ENCODE measurements at places on chromosomes 13 and 19. TPM values are rescaled to one million over a fixed set of nuclear protein-coding genes. Genes with fewer than 3 reads are reported as not detected.

MIA gene
- total RNA-seq = not detected

TPTE2 gene
- total RNA-seq = 0.14 TPM

RPS19 gene
- total RNA-seq = 3,668 TPM

SLC25A23 gene
- 10.5 TPM for total RNA-seq

CEACAM4 gene
- total RNA-seq = 0.84 TPM

NEK5 gene
- not detected for total RNA-seq

GRCh38 chr13:42571895-42572294 lies 2.1 kb upstream of the TNFSF11 start:
- DNase-seq = no peak

DNA sequence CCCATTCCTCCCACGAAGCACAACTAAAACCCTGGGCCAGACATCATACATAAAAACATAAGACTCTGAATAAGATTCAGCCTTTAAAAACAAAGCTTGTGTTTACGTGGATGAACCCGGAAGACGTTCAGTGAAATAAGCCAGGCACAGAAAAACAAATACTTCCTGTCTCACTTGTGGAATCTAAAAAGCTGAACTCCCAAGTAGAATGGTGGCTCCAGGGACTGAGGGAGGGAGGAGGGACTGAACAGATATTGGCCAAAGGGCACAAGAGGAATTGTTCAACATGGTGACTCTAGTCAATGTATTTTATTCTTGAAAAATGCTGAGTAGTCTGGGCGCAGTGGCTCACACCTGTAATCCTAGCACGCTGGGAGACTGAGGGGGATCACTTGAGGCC lies 35.7 kb upstream of the TPM4 start:
- no peak for DNase-seq

- no peak for DNase-seq
Measured at GRCh38 chr19:6236310-6237291, 43.2 kb downstream of the MLLT1 start.

- DNase-seq = peak; percentile 88
Measured at GRCh38 chr19:19627621-19628500, at the start of gene LPAR2. LPAR2 (minus strand) TSS chr19:19628220; CDS start chr19:19627275, 945 bp downstream.

- DNase-seq = no peak
Measured at GRCh38 chr13:31011193-31011860, 78.9 kb downstream of the TEX26 start.

DNA sequence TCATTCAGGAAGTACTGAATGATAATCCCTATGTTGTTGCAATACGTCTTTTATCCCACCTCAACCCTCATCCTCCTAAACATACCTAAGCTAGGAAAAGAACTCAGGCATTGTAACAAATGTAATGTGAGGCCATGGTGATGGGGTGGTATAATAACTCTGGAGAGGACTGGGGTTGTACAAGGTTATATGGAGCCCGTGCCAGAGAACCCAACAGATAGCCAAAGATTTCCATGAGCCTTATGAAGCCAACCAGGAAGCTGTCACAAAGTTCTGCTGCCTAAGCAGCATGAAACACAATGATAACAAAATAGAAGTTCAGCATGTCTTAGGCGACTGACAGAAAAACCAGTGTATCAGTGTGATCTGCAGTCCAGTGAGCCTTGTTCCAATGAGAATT lies 394.1 kb upstream of the NBEA start:
- DNase-seq = no peak

GRCh38 chr13:23392925-23393645 lies 40.4 kb downstream of the SACS start:
- DNase-seq = no peak

DNA sequence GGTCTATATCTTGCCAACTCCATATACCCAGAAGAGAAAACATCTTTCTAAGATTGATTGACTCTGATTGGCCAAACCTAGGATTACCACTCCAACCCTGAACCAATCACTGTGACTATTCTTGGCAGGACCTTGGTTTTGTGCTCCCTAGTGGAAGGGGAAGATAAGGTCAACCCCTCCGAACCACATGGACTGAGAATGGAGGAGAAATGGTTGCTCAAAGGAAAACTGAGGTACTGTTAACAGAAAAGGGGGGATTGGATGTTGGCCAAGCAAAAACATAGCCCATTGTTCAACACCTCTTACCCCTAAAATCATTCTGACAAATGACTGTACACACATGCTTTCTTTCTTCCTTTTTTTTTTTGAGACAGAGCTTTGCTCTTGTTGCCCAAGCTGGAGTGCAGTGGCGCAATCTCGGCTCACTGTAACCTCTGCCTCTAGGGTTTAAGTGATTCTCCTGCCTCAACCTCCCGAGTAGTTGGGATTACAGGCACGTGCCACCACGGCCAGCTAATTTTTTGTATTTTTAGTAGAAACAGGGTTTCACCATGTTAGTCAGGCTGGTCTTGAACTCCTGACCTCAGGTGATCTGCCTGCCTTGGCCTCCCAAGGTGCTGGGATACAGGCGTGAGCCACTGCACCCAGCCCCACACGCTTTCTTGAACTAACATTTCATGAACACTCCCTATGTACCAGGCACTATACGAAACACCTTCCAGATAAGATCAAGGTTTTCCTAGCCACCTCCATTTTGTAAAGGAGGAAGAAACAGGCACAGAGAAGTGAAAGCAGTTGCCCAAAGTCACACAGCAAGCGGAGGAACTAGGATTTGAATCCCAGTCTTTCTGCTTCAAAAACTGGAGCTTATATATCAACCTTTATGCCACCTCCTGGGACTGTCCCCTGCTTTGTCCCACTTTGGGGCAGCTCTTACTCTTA lies 6.5 kb downstream of the MEIOSIN start:
- no peak for DNase-seq

DNA sequence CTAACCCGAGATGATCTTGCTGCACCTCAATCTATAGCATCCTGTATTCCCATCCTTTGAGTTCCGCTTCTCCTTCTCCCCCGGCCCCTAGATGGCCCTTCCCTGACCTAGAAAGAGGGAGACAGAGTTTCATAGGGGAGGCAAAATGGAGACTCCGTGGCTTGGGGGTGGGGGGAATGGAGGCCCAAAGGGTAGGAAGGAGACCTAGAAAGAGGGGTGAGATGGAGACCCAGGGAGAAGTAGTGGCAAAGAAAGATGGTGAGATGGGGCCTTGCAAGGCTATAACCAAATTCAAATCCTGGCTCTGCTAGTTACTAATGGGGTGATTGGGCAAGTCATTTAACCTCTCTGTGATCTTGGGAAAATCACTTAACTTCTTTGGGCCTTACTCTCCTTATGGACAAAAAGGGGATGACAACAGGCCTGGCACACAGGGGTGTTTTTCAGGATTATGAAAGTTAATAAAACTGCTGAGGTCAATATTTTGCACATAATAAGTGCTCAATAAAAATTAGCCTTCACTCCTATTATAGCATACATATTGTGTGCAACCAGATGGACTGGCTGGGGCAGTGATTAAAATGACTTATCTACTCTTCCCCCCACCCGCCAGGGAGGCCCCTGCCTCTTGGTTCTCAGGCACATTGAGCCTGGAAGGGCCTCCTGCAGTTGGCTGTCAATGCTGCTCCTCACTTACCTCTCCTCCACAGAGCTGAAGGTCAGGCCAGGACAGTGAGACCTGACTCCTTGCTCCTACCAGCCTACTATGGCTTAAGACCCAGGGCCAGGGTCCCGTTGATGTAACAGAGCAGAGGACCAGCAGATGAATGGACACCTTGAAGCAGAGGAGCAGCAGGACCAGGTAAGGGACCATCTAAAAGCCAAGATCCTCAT lies 633 bp downstream of the SPHK2 start:
- DNase-seq = no peak

DNA sequence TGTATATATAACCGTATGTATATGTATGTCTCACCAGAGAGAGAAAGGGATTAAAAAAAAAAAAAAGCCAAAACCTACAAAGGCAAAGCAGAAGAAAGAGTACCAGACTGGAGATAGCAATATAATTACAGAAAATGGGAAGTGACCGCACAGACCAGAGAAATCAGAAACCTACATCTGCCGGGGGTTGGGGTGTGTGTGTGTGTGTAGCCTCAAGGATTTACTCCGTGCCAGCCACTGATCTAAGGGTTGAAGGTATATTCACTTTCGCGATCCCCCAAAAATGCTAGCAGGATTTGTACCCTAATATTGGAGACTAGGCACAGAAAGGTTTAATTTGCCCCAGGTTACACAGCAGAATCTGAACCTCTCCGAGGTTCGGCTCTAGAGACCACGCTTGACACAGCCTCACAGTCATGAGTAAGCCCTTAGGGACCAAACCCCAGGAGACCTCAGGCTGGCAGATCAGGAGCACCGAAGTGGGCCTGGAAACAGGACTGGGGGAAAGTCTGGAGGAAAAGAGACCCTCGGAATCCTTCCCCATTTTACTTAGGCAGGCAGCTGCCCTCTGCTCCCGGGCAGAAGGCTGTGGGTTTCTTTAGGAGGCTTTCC lies 14.8 kb downstream of the ARL11 start:
- peak; percentile 21 for DNase-seq

DNA sequence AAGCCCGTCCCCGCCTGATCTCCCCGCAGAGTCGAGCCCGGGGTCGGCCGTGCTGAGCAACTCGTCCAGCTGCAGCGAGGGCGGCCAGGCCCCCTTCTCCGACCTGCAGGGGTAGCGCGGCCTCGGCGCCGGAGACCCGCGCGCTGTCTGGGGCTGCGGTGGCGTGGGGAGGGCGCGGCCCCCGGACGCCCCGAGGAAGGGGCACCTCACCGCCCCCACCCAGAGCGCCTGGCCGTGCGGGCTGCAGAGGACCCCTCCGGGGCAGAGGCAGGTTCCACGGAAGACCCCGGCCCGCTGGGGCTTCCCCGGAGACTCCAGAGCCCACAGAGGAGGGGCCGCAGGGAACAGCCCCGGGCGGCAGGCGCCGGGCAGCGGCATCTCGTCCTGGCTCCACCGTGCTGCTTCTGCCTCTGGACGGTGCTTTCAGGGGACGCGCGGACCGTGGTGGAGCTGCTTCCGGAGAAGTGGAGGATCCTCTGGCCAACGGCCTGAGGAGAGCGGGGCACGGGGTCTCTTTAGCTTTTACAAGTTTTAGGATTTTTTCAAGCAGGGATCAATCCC lies 8.8 kb upstream of the F7 start:
- DNase-seq = no peak

- DNase-seq = no peak
Measured at GRCh38 chr13:98664924-98665637, 87.4 kb downstream of the SLC15A1 start.

DNA sequence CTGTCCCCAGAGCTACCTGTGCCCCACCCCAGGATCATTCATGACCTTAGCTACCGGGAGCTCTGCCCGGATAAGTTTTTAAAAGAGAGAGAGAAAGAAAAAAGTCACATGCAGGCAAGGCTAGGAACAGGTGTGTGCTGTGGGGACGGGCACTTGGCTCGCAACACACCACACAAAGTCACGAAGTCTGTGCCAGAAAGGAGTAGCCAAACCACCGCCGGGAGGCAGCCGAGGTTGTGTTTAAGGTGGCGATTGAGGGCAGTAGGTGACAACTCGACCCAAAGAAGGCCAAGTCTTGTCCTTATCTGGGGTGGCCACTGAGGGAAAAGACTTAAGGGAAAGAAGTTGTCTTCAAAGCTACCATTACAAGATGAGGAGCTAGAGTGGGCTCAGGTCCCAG lies 4.6 kb upstream of the TSHZ3 start:
- peak; percentile 31 for DNase-seq

DNA sequence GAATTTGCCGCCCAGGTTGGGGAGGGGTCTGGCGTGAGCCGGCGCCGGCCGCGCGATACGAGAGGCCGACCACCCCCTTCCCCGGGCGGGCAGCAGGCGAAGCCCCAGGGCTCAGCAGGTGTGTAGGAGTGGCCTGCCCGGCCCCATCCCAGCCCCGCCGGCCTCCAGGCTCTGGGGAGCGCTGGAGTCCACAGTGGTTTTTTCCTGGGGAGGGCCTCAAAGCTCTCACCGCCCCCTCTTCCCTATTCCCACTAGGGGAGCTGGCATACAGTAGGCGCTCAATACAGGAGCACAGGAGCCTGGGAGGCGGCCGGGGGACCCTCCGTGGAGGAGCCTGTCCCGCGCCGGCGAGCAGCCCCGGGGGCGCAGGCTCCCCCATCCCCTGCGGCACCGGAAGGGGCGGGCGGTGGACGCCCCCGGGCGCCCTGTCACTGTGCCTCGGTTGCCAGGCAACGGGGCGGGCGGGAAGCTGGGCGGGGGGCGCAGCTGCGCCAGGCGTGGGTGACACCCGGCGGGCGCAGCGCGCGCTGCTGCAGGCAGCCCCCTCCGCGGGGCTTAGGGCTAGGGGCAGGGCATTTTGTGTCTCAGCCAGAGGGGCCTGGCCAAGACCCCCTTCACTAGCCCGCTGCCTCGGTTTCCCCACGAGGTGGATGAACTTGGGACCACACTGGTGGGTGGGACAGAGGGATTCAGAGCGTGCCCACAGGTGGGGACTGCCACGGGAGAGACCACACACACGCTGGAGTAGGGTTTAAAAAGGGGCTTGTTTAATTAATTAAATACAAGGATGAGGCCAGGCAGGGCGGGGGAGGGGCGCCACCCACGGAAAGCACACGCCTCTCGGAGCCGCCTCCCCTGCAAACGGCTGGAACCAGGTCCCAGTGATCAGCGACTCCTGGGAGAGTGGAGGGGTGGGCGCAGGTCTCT lies 3.6 kb upstream of the REXO1 start:
- peak; percentile 52 for DNase-seq

GRCh38 chr13:106494936-106495335 lies 40.5 kb downstream of the EFNB2 start:
- no peak for DNase-seq

DNA sequence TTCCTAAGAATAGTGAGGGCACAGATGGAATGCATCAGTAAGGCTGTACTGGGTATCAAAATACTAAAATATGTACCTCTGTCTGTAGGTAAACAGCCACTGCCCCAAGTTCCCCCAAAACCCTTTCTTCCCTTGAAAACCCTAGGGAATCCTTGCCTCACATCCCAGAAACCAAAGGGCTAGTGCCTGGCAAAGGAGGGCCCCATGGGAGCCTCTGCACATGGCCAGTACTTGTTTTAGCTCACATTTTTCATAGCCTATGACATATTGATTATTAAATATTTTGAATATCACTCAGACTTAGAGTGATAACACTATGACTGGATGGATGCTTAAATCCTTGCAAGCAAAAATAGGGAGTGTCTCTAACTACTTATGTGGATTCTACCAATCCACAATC lies 237.1 kb downstream of the LHFPL6 start:
- DNase-seq = no peak

DNA sequence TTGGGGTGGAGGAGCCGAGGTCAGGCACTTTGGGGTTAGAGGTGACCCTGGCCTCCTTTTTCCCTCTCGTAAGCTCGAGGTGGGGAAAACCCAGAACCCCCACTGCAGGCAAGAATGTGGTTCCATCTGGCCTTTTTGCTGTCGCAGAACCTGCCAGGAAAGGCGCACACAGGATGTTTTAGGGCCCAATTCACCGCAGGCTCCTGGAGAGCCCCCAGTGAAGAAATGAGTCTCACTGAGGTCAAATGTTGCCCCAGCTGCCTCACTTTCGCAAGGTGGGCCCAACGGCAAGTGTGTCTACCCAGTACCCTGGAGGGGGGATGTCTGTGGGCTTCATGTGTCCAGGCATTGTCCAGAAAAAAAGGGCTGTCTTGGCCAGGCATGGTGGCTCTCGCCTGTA lies 61.8 kb downstream of the PEX11G start:
- no peak for DNase-seq
